G401 (cell line): ENCODE measurements at places on chromosomes 11 and 22.

- no peak for DNase-seq
Measured at GRCh38 chr22:24591286-24591830, 1.5 kb downstream of the LRRC75B start.

GRCh38 chr22:39959640-39960447 is at the start of gene TMA7B:
Gene TMA7B, plus strand, starts transcription at chr22:39960397. Its CDS starts 3,978 bp downstream, at chr22:39964375.
- DNase-seq = no peak

- peak; percentile 30 for DNase-seq
Measured at GRCh38 chr22:36384766-36385481, 2.8 kb downstream of the MYH9 start.

- peak; percentile 81 for DNase-seq
Measured at GRCh38 chr11:86818462-86819192, 18.3 kb downstream of the PRSS23 start.

DNA sequence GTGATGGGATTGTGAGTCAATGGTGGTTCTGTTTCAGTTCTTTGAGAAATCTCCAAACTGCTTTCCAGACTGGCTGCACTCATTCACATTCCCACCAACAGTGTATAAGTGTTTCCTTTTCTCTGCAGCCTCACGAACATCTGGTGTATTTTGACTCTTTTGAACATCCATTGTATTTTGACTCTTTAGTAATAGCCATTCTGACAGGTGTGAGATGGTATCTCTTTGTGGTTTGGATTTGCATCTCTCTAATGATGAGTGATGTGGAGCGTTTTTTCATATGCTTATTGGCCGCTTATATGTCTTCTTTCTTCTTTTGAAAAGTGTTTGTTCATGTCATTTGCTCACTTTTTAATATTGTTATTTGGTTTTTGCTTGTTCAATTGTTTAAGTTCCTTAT is 19.4 kb downstream of the NELL1 start:
- no peak for DNase-seq

- DNase-seq = peak; percentile 92
Measured at GRCh38 chr22:23168391-23169042, 11.8 kb upstream of the BCR start.

GRCh38 chr11:83571302-83571701 is 285.1 kb upstream of the CCDC90B start:
- DNase-seq = no peak

DNA sequence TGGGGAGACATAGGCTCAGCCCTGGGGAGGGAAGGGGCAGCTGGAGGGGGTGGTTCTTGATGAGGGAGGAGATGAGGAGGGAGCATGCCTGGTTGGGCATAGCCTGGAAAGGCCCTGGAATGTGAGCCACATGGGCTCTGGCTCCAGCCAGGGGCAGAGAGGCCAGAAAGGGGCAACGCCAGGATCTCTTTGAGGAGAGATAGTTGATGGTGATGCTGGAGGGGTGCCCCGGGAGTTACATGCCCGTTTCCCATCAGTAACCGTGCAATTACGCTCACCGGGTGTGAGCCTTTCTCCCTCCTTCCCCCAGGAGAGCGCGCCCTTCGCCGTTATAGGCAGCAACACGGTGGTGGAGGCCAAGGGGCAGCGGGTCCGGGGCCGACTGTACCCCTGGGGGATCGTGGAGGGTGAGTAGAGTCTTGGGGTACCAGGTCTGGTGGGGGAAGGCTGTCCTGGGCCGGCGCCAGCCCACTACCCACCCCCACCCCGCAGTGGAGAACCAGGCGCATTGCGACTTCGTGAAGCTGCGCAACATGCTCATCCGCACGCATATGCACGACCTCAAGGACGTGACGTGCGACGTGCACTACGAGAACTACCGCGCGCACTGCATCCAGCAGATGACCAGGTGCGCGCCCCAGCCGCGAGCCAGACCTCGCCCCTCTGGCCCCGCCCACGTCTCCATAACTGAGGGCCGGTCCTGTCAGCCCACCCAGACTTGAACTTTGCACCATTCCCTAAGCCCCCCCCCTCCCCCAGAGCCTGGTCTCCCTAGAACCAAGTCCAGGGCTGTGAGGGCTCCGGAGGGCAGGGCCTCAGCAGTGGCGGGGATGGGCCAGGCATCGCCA is 1.8 kb upstream of the GP1BB start:
- no peak for DNase-seq

GRCh38 chr11:108897071-108897481 is 232.2 kb downstream of the DDX10 start:
- no peak for DNase-seq

GRCh38 chr11:7540830-7541555 is 27.2 kb downstream of the PPFIBP2 start:
- no peak for DNase-seq

- DNase-seq = no peak
Measured at GRCh38 chr11:61120706-61121191, 18.5 kb downstream of the CD5 start.

DNA sequence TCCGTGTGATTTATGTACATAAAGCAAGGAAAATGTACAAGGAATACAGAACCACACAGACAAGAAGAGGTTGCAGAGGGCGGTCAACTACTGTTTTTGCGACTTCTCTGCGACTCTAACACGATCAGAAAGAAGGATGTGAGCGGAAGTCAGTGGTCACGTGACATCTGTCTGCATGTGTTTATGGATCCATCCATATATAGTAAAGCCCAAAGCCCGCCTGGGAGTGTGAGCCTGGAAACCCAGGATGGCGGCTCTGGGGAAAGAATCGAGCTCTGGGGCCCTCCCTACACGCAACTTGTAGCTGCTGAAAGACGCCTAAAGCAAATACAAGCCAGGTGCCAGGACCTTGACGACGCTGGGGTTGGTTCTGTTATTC is 8.8 kb downstream of the OSBPL5 start:
- no peak for DNase-seq

DNA sequence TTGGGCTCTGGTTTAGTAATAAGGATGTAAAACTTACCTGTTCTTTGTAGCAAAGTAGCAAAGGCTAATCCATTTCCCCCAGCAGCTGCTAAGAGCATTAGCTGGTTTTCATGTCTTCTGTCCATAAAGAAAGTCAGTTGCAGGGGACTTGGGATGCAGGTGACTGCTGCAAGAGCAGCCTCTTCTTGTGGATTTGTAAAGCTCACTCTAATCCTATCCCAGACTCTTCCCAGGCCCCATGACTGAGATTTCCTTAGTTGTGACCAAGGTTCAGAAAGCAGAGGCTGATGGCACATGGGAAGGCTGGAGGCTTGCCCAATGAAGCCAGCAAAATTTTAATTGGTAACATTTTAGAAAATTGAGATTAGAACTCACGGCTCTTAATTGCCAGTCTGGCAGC is 94.4 kb upstream of the HORMAD2 start:
- no peak for DNase-seq

- no peak for DNase-seq
Measured at GRCh38 chr11:125777309-125777708, 1.3 kb downstream of the PATE2 start.

GRCh38 chr11:115349335-115350017 is 154.7 kb downstream of the CADM1 start:
- no peak for DNase-seq

DNA sequence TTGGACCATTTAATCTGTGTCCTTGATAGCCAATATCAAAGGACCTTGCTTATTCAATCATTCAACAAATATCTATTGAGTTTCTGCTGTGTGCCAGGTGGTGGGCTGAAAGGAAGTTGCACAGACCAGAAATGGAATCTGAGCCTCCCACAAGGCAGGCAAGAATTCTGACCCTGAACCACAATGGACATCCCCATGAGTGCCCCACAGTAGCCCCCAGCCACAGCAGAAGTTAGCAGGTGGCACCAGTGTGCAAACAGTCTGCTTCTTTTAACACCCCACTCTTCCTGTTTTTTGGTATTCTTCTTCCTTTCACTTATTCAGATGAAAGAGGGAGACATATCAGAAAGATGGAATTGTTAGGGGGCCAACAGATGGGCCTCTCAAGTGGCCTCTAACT is 12.2 kb upstream of the SERPING1 start:
- DNase-seq = no peak

DNA sequence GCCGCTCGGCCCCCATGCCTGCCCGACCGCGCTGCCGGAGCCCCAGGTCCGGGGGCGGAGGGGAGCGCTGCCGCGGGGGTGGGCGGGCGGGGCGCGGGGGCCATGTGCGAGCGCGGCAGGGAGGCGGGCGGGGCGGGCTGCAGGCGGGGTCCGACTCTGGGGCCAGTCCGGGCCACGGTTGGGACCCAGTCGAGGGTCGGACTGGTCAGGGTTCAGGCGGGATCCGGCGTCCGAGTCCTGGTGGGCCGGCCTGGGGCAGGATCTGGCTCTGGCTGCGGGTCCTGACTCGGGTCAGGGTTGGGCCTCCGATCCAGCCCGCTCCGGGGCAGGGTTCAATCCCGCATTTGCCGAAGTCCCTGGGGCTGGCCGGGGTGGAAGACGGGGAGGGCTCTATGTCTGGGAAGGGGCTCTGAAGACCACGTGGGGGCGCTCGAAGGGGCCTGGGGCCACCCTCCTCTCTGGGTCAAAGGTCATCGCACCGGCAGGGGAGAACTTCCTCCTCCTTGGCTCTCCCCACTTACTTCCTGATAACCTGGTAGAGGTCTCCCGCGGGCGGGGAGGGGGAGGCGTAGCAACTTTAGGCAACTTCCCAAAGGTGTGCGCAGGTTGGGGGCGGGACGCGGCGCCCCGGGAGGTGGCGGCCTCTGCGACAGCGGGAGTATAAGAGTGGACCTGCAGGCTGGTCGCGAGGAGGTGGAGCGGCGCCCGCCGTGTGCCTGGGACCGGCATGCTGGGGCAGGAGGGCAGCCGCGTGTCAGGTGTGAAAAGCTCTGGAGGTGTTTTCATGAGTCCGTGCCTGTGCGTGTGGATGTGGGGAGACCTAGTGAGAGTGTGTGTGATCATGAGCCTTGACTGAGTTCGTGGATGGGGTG is 603 bp downstream of the ESRRA start:
- DNase-seq = peak; percentile 58

DNA sequence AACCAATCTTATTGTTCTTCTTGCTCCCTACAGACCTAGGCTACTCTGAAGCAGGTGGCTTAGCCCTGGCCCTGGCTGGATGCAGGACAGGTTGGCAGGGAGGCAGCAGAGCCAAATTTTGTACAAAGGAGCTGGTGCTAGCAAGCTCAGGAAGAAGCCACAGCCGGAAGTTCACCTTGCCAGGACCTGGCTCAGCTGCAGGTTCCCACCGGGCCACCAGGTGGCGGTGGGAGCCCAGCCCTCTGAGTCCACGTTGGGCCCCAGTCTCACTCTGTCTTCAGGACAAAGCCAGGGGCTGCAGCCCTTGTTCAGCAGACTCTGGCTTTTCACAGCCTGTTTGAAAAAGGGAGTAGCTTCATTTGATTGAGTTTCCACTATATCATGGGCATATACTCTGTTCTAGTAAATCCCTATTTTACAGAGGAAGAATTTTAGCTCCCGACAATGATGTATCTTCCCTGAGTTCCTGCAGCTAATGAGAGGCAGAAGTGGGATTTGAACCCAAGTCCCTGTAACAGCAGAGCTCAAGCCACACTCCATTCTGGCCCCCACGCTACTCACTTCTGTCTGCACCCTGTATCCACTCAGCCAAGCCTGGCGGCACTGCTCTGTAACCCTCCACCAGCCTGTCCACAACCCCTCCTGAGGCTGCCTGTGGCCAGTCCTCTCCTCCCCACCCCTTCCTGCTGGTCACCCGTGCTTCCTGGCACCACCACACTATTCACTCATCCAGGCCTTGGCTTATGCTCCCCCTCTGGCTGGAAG is 3.3 kb downstream of the TKFC start:
- peak; percentile 96 for DNase-seq

DNA sequence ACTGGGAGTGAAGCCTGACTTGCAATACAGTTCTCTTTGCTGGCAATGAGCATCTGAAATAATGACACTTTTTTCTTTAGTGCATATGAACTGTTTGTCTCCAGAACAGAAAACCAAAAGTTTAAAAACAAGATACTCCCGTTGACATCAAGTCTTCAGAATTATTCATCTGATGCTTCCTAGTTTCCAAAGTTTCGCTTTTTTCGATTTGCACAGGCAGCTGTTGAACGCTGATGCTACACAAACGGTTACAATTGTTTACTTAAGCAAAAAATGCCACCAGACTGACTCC is 612 bp upstream of the BIRC2 start:
- no peak for DNase-seq

DNA sequence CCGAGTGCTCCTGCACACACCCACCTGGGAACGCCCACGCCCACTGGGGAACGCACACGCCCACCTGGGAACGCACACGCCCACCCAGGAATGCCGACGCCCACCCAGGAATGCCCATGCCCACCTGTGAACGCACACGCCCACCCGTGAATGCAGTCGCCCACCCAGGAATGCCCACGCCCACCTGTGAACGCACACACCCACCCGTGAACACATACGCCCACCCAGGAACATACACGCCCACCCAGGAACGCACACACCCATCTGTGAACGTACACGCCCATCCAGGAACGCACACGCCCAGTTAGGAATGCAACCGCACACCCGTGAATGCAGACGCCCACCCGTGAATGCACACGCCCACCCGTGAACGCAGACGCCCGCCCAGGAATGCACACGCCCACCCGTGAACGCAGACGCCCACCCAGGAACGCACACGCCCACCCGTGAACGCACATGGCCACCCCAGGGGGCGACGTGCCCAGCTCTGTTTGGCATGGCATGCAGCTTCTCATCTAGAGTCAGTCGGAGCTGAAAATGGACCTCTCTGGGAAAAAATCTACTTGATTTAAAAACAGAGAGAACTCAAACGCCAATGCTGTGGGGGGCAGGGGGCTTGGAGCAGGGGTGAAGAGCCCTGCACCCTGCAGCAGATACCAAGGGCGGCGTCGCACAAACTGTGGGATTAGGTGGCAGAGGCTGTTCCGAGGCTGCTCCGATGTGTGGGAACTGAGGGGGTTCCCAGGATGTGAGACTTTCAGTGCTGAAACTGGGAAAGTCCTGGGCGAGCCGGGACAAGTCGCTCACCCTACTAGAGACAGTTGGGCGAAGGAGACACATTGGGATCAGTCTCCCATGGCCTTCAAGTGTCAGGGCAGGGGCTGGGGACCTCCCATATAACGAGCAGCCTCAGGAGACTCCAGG is 83.3 kb downstream of the MYEOV start:
- no peak for DNase-seq

DNA sequence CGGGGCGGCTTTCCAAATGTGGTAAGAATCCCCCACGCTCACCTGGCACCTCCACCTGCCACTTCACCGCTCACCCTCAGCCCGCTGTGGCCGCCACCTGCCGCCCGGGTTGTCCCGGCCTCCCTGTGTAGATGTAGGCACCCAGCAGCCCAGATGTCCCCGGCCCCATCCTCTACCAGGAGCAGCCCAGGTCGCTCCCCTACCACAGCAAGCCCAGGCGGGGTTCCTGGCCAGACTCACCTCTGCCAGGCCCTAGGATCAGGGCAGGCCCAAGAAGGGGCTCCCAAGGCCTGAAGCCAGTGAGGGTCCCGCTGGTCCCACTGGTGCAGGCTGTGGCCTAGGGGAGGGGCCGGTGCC is 27.4 kb downstream of the MOB2 start:
- DNase-seq = no peak
